ENCODE measurements at places on chromosomes 12 and 14. TPM values are rescaled to one million over a fixed set of nuclear protein-coding genes. Genes with fewer than 3 reads are reported as not detected.

The ESR2 gene
- 0.29 TPM for total RNA-seq

The SIX6 gene
- not detected for total RNA-seq

The CCDC177 gene
- under 0.01 TPM for total RNA-seq

The CHGA gene
- not detected for total RNA-seq

The PSME2 gene
- total RNA-seq: 87.2 TPM

The LIN7A gene
- total RNA-seq: 19.7 TPM

The INSM2 gene
- total RNA-seq: not detected

The EXOC3L4 gene
- total RNA-seq: 0.44 TPM

The ANG gene
- 6.7 TPM for total RNA-seq

The OASL gene
- 0.33 TPM for total RNA-seq

The WASHC3 gene
- total RNA-seq: 192 TPM

The ZC2HC1C gene
- 1.2 TPM for total RNA-seq

The STYK1 gene
- total RNA-seq: not detected

The PRDM4 gene
- 34.9 TPM for total RNA-seq

The ENDOU gene
- 0.29 TPM for total RNA-seq

The DPPA3 gene
- total RNA-seq: not detected

The EFCAB11 gene
- total RNA-seq: 10.8 TPM

The SLC4A8 gene
- 4.5 TPM for total RNA-seq

Data from smooth muscle cell of trachea (primary cell).